NCI-H1930 (cell line): ENCODE measurements at places on chromosomes 2 and 18.

GRCh38 chr18:60202708-60203107, 169.9 kb downstream of the MC4R start:
- DNase-seq = no peak

DNA sequence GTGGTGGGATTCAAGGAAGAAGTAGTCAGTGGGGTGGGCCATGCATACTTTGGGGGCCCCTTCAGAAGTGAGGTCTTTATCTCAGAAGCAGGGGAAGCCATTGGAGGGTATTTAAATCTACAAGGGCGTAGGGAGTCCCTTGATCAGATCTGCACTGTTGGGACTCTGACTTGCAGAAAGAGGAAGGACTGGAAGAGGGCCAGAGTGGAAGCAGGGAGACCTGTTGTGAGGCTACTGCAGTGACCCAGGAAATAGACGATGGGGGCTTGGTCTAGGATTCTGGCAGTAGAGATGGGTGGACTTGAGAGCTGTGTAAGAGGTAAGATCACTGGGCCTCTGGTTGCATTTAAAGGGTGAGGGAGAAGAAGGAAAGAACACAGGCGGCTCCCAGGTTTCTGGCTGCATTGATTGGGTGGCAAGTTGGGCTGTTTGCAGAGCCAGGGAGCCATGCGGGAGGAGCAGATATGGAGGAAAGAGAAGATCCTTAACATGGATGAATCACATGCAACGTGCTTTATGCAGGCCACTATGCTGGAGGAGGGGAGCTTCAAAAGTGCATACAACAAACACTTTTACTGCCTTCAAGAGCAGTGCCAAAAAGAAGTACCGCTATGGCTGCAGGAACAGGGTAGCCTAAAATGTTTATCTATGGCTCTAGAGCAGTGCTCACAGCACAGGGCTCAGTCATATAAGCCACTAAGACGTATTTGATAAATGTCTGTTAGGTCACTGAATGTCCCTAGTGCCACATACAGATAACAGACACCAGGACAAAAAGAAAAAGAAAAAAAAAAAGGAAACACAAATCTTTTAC, 2.3 kb downstream of the SFXN5 start:
- DNase-seq = no peak

GRCh38 chr2:45172142-45172541, 162.9 kb upstream of the SIX2 start:
- DNase-seq = no peak

GRCh38 chr2:136288249-136288648, 170.3 kb upstream of the CXCR4 start:
- no peak for DNase-seq

- DNase-seq = no peak
Measured at GRCh38 chr2:154658854-154659253, 39.6 kb upstream of the KCNJ3 start.

DNA sequence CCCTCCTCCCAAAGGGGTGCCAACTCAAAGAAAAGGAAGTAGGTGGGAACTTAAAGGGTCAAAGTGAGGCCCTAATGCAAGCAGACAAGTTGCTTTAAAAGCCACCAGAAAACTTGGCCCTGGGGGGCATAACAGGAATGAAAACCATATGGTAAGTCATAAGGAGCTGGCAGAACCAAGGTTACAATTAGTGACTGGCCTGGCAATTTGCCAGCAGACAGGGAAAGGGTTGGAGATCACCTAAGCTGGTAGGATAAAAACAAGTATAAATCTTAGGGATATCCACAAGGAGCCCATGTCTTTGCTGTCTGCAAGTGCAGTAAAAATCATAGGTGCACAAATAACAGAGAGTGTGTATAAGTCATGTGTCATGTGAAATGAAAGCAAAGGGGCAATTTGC, 256.7 kb upstream of the LRRTM4 start:
- no peak for DNase-seq
